ENCODE measurements at places on chromosomes 7 and 10.

DNA sequence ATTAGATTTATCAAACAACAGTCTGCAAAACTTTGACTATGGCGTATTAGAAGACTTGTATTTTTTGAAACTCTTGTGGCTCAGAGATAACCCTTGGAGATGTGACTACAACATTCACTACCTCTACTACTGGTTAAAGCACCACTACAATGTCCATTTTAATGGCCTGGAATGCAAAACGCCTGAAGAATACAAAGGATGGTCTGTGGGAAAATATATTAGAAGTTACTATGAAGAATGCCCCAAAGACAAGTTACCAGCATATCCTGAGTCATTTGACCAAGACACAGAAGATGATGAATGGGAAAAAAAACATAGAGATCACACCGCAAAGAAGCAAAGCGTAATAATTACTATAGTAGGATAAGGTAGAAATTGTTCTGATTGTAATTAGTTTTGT is 31.4 kb downstream of the LRRC17 start:
- no peak for DNase-seq

GRCh38 chr7:90244909-90245851 is at the start of gene CFAP69:
TSS of gene CFAP69 (plus strand) at chr7:90245174. CDS start at chr7:90245425, 251 bp downstream.
- DNase-seq: peak; percentile 81

GRCh38 chr7:107043491-107043890 is 1.0 kb upstream of the PRKAR2B start:
- no peak for DNase-seq

- peak; percentile 79 for DNase-seq
Observed at GRCh38 chr7:140304191-140304799, 94.0 kb downstream of the SLC37A3 start.

GRCh38 chr7:53062796-53063195 is 27.4 kb downstream of the POM121L12 start:
- no peak for DNase-seq
